ENCODE measurements at places on chromosomes 1 and 21.

- DNase-seq, result no peak
Measured at GRCh38 chr21:43736224-43736883, 17.4 kb downstream of the PDXK start.

- no peak for DNase-seq
Measured at GRCh38 chr1:160711602-160712311, at the start of gene CD48. CD48 (minus strand) TSS chr1:160711822; CDS start chr1:160711763, 59 bp downstream.

DNA sequence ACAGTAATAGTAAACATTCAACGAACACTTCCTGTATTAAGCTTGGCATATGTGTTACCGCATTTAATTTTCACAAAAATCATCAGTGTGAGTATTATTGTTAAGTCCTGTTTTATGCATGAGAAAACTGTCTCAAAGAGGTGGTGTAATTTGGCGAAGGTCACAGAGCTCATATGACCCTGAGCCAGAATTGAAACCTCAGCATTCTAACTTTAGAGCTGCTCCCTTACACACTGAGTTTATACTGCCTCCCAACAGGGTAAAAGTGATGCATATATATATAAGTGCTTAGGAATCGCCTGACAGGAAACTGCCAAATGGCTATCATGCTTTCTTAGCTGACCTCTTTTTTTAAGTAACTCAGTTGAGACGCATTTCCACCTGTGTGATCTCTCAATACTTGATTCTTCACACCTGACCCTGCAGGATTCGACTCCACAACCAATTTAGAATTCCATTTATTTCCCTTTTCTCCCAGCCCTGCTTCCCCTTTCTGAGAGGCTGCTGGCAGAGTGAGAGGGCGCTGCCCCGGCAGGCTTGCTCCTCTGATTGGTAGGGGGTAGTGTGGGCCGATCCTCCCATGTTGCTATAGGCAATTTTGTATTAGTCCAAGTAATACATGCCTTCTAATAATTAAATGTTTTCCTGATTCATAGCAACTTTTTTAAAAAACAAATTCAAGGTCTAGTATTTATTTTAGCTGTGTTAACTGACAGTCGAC, 40.5 kb downstream of the ZBTB40 start:
- DNase-seq, result no peak

GRCh38 chr1:65668368-65668767, 124.3 kb upstream of the PDE4B start:
- no peak for DNase-seq

DNA sequence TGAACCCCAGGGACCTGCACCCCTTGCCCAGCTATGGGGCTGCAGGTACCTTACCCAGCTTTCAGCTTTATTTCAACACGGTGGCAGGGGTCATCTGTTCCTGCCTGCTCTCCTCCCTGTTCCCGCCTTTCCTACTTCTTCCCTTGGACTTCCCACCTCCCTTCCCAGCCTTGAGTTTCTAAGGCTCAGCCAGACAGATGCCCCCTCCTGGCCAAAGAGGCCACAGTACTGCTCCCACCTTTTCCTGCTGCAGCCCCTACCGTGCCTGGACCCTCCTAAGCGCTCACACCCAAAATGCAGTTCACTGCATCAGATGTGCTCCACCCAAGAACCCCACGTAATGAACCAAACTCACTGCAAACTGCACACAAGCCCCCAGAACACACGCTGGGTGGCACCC, 7.7 kb downstream of the NOC2L start:
- DNase-seq, result no peak

All from mucosa of gallbladder (tissue), 1 donor.